ENCODE measurements at places on chromosomes 1 and 21.

DNA sequence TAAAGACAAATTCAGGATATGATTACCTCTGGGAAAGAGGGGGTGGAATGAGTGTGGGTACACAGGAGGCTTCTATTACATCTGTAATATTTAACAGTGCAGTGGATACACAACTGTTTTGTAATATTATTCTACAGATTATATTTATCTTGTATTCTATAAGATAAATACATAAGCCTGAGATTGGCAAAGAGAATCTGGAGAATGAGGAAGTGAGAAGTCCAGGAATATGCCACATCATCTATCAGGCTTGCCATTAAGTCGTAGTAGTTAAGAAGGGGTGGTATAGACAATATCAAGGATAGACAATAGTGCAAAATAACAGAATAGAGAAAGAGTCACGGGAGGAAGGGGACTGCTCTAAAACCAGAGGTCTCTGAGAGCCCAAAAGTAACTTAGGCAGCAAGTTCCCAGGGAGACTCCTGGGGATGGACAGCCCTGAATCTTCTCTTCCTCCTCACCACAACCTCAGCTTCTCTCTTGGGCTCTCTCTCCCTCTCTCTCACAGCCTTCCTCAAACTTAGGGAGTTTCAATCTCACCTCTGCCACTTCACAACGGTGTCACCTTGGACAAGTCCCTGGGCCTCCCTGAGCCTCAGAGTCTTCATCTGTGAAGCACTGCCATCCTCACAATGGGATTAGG lies 14.0 kb upstream of the PTAFR start:
- no peak for DNase-seq

DNA sequence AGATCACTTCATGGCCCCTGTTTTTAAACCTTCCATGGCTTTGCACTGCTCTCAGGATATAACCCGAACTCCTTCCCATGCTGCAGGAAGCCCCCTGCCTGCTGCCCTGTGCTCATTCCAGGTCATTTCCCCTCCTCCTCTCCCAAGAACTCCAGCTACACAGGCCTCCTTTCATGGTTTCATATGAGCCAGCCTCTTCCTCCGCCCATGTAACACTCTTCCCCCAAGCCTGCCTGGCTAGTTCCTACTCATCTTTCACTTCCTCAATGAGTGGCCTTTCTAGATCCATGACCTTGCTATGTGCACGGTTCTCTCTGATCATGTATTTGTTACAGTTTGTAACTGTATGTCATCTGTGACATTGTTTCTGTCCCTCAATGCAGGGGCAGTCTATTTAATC lies 3.1 kb upstream of the NCF2 start:
- no peak for DNase-seq

DNA sequence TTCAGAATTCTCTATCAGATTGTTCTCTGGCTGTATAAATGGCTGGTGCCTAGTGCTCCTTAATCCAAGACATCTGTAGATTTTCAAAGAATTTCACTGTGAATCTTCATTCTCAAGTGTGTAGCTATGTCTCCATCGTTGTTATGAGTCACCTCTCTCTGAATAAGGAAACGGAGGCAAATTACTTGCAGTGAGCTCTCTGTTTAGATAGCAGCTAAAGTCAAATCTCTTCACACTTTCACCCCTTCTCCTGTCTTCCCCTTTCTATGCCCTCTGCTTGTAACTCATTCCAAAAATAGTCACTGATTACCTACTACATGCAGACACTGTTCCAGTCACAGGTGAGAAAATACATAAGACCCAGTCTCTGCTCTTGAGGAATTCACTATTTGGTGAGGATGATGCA lies 39.7 kb downstream of the CHML start:
- no peak for DNase-seq

DNA sequence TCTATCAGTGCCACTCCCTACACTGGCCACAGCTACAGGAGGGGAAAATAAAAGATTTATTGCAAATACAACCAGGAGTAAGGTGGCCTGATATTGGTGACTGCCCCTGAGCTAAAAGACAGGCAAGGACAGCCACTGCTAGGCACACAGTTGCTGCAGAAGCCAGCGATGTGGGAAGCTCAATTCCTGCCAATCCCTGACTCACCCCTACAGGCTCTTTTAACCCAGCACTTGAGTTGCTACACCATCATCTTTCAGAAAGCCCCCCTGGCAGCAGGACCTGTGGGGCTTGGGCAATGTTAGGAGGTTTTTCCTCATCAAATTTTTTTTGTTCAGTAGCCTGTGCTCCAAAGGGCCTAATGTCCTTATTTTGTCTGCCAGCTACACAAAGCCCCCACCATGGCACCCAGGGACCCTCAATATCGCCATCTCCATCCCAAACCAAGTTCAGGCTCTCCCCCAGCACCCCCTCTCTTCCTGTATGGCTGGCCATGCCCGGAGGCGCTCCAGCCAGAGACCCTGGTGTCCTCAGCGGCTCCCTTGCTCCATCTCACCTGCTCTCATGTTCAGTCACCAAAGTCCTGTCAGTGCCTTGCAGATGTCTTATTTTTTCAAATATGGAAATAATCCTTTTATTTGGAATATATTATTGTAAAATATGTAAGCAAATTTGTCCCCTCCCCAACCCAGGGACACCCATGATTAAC lies 13.4 kb downstream of the CLEC20A start:
- DNase-seq, result no peak

GRCh38 chr1:114033961-114034360 lies 54.7 kb downstream of the OLFML3 start:
- peak; percentile 18 for DNase-seq

DNA sequence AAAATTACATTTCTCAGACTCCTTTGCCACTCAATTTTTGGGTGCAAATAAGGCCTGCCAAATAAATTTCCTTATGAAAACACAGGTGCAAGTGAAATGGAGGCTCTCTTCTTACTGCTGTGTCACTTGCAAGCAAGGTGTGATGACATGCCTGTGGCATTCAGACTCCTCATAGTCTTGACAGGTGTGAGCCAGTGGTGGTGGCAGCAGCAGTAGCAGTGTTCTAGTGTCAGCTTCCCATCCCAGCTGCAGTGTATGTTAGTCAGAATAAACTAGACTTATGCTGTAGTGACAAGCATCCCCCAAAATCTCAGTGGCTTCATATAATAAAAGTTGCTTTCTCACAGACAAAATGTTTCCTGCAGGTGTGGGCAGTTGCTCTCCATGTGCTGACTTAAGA lies 3.8 kb upstream of the EEIG2 start:
- no peak for DNase-seq

DNA sequence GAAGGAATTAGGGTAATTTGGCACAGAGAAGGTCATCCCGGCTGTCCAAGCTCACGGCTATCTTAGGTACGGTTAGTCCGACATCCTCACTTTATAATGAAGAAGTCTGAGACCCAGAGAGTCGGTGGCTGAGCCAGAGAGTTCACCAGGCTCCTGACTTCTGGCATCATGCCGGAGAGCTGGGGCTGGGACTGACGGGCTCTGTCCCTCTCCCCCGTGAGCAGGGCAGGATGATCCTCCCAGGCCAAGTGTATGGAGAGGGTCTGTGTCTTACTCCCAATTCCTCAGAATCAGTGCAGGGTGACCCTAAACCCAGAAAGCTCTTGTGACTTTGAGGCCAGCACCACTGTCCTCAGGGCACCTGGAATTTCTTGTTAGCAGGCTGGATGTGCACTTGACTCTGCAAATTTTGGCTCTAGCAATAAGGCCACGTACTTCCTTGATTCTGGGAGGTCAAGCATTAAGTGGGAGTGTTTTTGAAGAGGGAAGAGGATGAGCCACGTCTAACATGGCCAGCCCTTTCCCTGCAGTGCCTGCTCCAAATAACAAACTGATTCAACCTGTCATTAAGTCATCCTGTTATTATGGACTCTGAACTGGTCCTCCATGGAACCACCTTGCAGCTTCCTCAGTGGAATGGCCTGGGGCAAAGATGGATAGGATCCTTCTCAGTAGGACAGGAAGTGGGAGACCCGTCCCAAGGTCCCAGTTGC lies 20.8 kb upstream of the BTG2 start:
- no peak for DNase-seq

- DNase-seq, result no peak
Measured at GRCh38 chr21:37564924-37565529, 198.5 kb downstream of the DYRK1A start.

DNA sequence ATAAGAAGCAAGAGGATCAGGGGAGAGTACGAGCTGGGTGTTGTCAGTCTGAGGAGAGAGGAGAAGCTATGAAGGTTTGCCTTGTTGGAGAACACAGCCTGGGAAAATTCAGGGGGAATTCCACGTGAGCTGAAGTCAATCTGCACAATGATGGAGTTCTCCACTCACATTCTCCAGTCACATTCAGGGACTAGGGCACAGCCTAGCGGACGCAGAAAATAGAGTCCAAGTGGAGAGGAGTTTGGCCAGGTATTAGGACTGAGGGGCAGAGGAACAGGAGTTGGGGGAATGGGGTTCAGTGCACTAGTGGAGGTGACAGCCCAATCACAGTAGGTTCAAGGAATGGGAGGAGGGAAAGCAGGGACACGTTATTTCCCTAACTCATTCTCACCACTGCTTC lies 124.0 kb downstream of the KCNH1 start:
- no peak for DNase-seq

DNA sequence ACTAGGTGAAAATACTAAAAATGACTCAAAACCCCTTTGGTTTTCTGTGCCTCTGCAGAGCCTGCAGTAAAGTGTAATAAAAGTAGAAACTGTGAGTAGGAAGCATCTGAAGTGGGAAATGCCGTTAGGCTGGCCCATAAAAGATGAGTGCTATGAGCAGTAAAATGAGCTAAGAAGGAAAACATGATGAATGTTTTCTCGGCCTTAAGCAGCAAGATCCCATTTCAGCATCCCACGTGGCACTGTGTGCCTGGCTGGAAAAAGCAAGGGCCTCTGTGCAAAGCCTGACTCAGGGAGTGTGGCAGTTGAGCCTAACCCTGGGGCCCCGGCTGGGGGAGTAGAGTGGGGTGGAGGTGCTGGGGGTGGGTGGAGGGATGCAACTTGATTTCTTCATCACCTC lies 109.5 kb downstream of the TBX15 start:
- DNase-seq, result no peak

DNA sequence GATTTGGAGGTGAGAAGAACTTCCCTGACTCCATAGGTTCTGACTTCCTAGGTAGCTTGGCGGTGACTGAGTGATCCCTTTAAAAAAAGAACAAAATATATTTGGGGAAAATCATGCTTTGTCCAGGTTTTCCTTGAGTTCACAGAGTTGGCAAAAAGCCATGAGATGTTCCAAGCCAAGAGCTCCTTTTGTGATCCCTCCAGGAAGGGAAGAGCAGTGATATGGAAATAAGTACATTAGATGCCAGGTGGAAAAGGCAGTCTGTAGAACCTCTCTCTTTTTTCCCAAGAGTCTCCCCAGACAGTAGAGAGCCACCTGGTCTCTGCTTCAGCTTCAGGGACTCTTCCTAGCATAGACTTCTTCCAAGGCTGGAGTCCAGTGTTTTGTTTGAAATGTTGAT lies 10.2 kb downstream of the TLCD4 start:
- no peak for DNase-seq

DNA sequence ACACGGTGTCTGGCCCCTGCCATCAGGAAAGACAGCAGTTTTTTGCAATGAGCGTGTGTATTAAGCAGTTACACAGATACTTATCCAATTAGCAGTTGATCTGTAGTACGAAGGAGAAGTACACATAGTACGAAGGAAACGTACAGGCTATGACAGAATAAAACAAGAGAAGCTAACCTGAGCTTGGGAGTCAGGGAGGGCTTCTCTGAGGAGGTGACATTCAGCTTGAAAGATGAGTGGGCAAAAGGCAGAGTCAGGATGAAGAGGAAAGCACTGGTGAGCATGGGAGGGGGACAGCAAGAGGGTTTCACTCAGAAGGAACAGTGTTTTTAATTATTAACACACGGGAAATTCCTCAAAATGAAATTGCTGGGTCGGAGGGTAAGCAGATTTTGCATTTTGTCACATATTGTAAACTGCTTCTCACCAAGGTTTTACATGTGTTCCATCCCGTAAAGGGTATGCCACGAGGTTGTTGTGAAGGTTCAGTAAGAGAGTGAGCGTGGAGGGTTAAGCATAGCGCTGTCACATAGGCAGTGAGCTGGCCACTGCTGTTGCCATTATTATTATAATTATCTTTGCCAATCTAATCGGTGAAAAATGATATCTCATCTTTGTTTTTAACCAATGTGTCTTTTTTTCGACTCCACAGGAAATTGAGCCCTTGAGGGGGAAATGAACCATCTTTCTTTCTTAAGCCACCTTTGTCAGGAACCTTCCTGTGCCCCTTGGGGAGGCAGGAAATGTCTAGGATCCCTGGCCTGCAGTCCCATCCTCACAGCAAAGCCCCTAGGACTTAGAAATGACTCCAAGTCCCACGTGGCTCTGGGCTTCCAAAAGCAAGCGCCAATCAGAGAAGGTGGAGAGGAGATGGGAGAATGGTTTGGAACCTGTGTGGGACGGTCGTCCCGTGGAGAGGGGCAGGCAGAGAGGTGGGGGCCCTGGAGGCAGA lies 47.3 kb upstream of the POU3F1 start:
- no peak for DNase-seq

DNA sequence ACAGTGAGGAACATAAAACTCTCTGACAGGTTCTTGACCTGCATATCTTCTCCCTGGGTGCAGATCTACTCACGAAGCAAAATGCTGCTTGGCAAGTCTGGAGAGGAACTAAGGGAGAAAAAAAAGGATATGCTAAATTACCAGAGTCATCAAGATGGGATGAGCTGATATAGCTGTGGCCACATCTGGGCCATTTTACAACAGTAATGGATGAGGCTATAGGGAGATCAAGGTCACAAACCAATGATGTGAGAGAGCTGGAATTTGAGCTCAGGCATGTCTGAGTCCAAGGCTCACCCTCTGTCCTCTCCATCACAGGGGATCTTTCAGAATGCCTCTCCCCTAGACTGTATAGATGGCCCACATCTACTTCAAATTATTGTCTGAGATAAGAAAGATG lies 26.2 kb downstream of the ZMYND12 start:
- no peak for DNase-seq

GRCh38 chr21:33801424-33802405 lies 113.9 kb downstream of the ATP5PO start:
- DNase-seq, result peak; percentile 93

- DNase-seq, result no peak
Measured at GRCh38 chr1:7266561-7266960, 481.3 kb downstream of the CAMTA1 start.

- DNase-seq, result no peak
Measured at GRCh38 chr1:218711884-218712674, 366.9 kb downstream of the TGFB2 start.

GRCh38 chr1:224182057-224182865 lies 779 bp upstream of the DEGS1 start:
- DNase-seq, result no peak

- no peak for DNase-seq
Measured at GRCh38 chr21:22791986-22792560, 1793.9 kb downstream of the NCAM2 start.

- peak; percentile 100 for DNase-seq
Measured at GRCh38 chr1:234656944-234657654, 47.1 kb upstream of the IRF2BP2 start.

DNA sequence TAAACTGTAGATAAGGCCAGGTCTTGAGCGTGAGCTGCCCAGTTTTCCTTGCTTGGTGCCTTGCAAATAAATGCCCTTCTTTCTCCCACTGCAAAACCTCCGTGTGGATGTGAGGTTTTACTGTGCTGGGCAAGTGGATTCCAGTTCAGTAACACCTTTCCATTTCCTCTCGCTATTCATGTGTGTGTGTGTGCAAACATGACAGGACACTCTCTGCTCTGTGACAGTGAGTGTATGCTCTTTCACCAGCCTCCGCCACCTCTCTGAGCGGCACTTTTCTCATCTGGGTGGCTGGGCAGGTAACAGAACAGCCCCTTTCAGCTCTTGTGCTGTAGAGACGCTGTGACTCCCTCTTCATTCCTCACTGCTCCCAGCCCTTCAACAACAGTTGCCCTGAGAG lies 23.9 kb downstream of the CNIH3 start:
- no peak for DNase-seq

- no peak for DNase-seq
Measured at GRCh38 chr1:12174924-12175810, 8.4 kb downstream of the TNFRSF1B start.

All from epithelial cell of prostate (primary cell).